ENCODE measurements at places on chromosomes 3 and 15.
A peak's percentile ranks its signal among the peaks of the same experiment; 100 is the strongest.

DNA sequence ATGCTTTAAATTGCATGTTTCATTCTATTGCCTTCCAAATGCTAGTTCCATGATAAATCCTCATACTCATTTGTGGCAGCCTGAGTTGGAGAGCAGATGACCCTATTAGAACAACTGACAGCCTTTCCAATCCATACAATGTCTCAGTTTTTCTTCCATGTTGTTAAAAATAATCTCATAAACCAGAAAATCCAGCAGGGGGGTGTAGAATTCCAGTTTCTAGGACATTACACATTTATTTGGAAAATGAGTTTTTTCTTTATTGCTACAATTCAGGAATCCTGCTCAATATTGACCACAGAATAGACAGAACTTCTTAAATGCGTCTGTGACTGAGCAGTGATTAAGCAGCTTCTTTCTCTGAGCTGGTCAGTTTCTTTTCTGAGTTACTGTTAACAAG, 174.2 kb upstream of the ATP10A start:
- no peaks in the 10 kb centered on the region for H3K36me3 ChIP-seq
- no peak overlapping the region for H3K4me3 ChIP-seq
- no peak overlapping the region for H3K27ac ChIP-seq
- H3K27me3 ChIP-seq: no peaks in the 10 kb centered on the region
- no peak for DNase-seq

DNA sequence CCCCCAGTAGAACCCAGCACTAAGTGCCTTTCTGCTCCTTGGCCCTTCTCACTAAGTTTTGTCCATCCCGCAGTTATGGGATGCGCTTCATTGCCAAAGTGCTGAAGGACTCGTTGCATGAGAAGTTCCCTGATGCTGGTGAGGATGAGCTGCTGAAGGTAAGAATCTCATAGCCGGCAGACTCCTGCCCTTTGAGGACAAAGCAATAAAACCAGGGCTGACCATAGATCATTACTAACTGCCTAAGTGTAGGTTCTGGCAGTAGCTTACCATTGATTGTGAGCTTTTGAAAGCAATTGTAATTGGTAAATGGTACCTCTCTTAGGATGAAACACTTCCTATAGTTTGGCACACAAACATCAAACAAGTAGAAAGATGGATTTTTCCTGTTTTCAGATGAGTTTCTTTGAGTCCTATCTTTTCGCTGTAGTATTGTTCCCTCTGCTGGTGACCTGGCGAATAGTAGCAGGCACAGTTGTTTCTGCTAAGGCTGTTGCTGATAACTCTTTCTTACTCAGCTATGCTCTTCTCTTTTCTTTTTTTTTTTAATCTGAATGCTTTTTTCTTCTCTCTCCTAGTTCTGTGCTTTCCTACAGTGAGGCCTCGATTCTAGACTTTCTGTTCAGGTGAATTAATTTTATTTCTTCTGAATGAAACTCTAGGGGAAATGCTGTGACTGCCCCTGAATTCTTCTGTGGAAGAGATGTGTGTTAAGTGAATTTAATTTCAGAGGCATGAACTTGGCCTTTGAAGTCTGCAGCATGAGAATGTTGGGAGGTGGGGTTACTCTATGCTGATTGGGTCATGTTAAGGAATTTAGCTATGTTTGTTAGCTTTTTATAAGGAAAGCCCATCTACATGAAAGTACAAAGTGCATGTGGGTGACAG, 47.4 kb upstream of the CRTC3 start:
- no peak overlapping the region for H3K27ac ChIP-seq
- H3K4me3 ChIP-seq: no peak overlapping the region
- peak; percentile 29 for DNase-seq
- peaks cover 75% of the 10 kb centered on the region for H3K36me3 ChIP-seq
- no peaks in the 10 kb centered on the region for H3K27me3 ChIP-seq

DNA sequence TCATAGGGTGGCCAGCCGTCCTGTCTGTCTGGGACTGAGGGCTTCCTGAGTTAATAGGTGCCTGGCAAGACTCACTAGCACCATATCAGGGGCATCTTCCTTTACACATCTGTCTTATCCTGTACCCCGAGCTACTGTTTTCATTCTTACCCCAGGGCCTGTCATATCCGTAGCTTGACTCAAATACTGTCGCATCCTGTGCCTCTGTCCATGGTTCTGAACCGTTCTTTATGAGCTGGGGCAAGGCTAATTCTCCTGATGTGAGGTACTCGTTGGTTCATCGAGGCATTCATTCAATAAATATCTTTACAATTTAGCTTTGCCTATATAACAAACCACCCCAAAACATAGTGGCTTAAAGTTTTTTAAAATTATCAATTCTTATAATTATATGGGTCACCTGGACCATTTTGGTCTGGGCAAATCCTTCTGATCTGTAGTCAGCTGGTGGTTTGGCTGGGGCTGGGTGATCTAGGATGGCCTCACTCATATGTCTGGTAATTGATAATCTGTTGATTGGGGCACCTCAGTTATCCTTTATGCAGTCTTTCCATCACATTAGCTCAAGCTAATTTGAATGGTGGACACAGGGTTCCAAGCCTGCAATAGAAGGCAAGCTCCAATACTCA, 121.2 kb downstream of the TLE3 start:
- no peak overlapping the region for H3K4me3 ChIP-seq
- H3K27ac ChIP-seq: no peak overlapping the region
- H3K36me3 ChIP-seq: no peaks in the 10 kb centered on the region
- H3K27me3 ChIP-seq: peaks cover 2% of the 10 kb centered on the region

- no peaks in the 10 kb centered on the region for H3K36me3 ChIP-seq
- no peak for DNase-seq
- no peaks in the 10 kb centered on the region for H3K4me1 ChIP-seq
Observed at GRCh38 chr3:13217736-13218540, 144.7 kb upstream of the IQSEC1 start.
